ENCODE measurements at places on chromosomes 2 and 18. TPM values are rescaled to one million over a fixed set of nuclear protein-coding genes. Genes with fewer than 3 reads are reported as not detected.

GRCh38 chr2:24245986-24246776, 71.3 kb downstream of the FAM228A start:
- DNase-seq: no peak
- H3K36me3 ChIP-seq: peaks cover 3% of the 10 kb centered on the region
- no peaks in the 10 kb centered on the region for H3K27me3 ChIP-seq

DNA sequence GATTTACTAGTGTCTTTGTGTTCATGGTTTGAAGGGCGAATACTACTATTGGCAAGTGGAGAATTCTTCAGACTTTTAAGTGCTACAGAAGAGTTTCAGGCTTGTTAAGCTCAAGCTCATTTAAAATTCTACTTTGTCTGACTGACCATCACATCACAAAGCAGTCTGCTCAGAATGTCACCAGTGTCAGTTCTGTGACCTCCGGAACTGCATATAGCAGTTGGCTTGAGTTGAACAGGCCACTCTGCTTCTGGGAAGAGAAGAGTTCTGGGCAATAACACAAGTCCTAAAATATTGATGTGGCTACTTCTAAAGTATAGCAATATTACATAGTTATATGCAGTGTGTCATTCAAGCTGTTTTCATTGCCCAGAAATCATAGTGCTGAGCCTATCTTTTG, 245.0 kb upstream of the BOD1L2 start:
- H3K36me3 ChIP-seq: no peaks in the 10 kb centered on the region
- no peak overlapping the region for H3K27ac ChIP-seq
- DNase-seq: no peak
- no peaks in the 10 kb centered on the region for H3K4me1 ChIP-seq

DNA sequence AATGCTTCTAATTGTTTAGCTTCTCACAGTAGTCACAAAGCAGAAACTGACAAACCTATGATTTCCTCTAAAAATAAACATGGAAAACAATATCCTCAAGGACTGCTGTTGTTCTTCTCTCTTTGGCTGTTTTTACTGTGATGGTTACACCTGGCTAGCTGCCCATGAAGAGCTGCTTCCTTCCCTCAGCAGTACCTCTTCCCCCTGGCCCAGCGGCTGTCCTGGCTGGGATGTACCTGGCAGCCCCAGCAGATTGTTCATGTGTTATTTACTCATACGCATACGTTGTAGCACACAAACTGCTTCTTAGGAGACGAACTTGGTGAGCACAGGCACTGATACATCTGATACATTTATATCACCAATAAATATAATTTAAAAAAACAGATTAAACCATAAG, 27.4 kb downstream of the NEMP2 start:
- no peaks in the 10 kb centered on the region for H3K36me3 ChIP-seq
- H3K4me3 ChIP-seq: no peak overlapping the region
- no peaks in the 10 kb centered on the region for H3K4me1 ChIP-seq
- no peak for DNase-seq
- no peaks in the 10 kb centered on the region for H3K27me3 ChIP-seq

GLI2 gene
- 0.20 TPM for polyA plus RNA-seq

DNA sequence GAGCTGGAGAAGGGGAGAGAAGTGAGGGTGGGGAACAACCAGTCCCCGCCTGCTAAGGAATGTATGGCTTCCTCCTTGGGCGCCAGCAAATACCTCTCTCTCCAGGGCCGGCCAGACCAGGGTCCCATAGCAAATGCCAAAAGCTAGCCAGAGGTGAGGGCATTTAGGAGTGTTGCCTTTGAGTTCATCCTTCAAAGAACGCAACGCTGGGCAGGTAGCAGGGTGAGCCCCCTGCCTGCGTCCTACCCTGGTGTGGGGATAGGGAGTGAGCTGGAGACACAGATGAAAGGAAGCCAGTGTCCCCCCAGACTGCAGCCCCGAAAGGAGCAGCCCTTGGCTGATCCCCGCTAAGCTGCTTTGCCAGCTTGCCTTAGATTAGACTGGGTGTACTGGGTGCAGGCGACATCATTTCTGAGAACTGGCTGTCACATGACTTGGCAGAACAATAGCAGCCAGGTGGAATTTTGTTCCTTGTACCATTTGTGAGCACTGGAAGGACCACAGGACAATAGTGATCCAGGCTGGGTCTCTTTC, 40.4 kb downstream of the KLHL29 start:
- H3K27me3 ChIP-seq: no peaks in the 10 kb centered on the region
- H3K4me3 ChIP-seq: no peak overlapping the region
- H3K36me3 ChIP-seq: no peaks in the 10 kb centered on the region

DNA sequence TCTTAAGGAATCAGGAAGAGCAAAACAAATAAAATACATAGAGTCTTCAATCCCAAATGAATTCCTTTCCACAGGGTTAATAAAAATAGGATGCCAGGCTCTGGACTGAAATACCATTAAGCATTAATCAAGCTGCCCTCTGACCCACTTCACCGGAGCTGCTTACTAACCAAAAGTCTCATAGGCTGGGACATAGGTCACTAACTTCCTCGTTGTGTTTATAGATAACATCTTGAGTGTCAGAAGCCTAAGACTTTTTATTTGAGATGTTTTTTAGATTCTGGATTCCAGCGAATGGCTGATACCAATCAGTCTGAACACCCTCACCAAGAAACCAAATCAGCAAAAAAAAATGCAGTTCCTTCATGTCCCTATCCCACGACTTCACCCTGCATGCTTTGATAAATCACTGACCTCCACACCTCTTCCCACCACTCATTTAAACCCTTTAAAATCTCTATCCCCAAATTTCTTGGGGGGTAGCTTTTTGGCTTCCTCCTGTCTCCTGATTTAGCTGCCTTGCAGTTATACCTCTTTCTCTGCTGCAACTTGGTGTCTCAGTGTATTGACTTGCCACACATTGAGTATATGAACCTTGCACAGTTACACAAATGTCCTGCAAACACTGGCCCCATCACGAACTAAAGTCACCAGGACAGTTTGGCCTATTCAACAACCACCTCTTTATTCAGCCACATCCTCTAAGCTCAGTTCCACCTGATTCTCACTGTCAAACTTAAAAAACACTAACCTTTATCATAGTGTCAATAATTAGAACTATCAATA, 399.3 kb downstream of the METTL4 start:
- no peak overlapping the region for H3K27ac ChIP-seq
- DNase-seq: no peak
- H3K27me3 ChIP-seq: no peaks in the 10 kb centered on the region
- no peaks in the 10 kb centered on the region for H3K36me3 ChIP-seq

- no peak overlapping the region for H3K4me3 ChIP-seq
- H3K36me3 ChIP-seq: peaks cover 30% of the 10 kb centered on the region
- H3K27ac ChIP-seq: no peak overlapping the region
Measured at GRCh38 chr2:216181351-216181750, 72.2 kb downstream of the XRCC5 start.

DNA sequence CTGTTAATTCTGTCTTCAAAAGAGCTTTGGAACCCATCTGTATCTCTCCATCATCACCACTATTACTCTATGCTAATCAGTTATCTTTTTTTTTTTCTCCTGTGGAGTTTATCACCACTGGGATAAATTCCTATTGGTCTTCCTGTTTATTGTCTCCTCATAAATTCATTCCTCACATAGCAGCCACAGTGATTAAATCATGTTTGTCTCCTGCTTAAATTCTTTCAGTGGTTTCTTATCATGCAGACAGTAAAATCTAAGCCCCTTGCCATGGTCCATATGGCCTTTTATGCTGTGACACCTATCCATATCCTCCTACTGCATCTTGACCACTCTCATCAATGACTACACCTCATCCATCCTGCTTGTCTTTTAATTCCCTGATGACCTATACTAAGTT, 239.8 kb upstream of the ZEB2 start:
- H3K4me3 ChIP-seq: no peak overlapping the region
- DNase-seq: no peak
- H3K4me1 ChIP-seq: no peaks in the 10 kb centered on the region
- no peaks in the 10 kb centered on the region for H3K27me3 ChIP-seq

DNA sequence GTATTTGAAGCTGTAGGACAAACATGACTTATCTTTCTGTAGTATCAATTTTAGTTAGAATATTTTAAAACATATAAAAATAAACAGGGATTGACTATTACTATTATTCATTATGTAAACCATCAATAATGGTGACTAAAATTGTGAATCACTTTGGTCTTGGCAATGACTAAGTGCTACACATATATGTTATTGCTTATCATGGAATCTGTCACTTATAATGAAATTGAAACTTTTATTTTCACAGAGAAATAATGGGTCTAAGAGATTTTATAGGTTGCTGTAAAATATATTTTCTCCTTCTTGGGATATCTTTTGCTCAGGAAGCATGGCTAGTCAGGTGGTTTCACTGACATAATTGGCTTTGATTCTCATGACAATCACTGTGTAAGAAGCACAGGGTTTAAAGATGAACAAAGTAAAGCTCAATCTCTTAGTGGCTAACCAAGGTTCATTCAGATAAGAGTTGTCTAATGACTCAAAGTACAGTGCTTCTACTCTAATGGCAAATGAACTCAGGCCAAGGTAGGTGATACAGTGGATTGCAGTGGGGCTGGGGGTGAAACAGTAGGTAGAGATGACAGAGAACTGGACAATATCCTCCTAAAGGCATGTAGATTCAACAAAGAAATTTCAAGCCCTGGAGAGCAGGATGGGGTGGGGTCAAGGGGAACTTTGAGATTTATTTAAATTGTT, 98.6 kb upstream of the FANCL start:
- no peak for DNase-seq
- no peaks in the 10 kb centered on the region for H3K4me1 ChIP-seq
- H3K4me3 ChIP-seq: no peak overlapping the region
- H3K36me3 ChIP-seq: no peaks in the 10 kb centered on the region

DNA sequence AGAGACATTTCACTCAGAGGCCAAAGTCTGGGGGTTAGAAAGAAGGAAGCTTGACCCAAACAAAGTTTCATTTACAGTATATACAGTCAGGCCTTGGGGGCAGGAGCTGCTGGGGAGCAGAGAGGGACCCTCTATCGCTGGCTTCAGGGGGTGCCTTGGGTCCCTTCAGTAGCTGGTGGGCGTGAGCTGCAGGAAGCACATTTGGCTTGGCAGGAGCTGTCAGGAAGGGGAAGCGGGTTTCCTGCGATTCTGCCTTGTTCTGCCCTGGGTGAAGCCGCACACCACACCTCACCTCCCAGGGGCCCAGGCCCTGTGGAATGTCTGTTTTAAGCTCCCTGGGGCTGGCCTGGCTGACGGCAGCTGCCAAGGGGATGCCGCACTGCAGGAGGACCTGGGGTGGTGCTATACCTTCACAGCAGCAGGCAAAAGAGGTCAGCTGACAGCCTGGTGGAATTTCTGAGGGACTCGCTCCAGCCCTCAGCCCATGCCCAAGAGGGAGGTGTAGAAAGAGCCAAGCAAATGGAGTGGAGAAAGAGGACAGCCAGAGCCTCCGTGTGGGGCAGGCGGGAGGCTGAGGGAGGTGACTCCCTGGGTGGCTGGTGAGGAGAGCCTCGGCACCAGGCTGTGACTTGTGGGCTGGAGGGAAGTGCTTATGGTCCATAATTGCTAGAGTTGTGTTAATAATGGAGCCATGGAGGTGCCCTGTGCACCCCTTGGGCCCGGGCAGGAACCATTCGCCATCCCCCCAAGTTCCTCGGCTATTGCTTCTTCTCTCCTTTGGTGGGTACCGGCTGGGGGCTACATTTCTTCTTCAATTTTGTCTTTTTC, 43.9 kb downstream of the PSD4 start:
- no peak for DNase-seq
- H3K27me3 ChIP-seq: no peaks in the 10 kb centered on the region
- peak overlapping the region; percentile 42 for H3K27ac ChIP-seq
- no peak overlapping the region for H3K4me3 ChIP-seq

DNA sequence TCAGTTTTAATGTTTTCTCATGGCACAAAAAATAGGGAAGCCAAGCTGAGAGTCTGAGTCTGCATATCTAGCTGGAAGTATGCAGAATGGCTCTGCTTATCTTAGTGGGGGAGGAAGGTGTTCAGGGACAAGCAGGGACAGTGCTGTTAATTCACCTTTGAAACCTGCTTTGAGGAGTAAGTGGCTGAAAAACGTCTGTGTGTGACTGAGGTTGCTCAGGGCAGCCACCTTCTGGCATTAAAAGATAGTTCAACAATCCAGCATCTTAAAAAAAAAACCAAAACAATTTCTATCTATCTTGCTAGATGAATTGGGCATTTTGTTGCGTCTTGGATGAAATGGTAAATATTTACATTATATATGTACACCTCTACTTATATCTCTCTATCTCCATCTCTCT, 2.0 kb upstream of the TRPM8 start:
- H3K27me3 ChIP-seq: peaks cover 4% of the 10 kb centered on the region
- H3K36me3 ChIP-seq: no peaks in the 10 kb centered on the region
- H3K4me3 ChIP-seq: no peak overlapping the region
- no peak for DNase-seq
- no peaks in the 10 kb centered on the region for H3K4me1 ChIP-seq
- H3K27ac ChIP-seq: no peak overlapping the region

DNA sequence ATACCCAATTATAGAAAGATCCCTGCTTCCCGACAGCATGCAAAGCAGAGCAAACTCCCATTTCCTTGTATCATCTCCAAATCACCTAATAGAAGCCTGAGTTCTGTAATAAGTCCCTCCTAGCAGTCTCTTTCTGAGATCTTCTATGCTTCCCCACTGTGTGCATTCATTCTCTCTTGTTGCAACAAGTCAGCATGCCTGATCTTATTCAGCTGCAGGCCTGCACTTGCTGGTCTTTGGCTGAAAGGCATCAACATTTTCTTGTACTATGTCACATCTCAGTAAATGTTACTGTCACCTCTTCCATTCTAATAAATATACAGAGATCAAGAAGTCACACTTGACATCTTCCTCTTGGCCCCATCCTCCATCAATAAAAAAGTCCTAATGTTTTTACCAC, 449.9 kb upstream of the MEX3C start:
- H3K4me3 ChIP-seq: no peak overlapping the region
- no peak for DNase-seq
- H3K27me3 ChIP-seq: no peaks in the 10 kb centered on the region

GRCh38 chr2:214934006-214934405, 124.5 kb upstream of the BARD1 start:
- no peak for DNase-seq
- H3K27ac ChIP-seq: no peak overlapping the region
- no peak overlapping the region for H3K4me3 ChIP-seq

GRCh38 chr2:167534443-167534842, 646.2 kb downstream of the XIRP2 start:
- DNase-seq: no peak
- no peaks in the 10 kb centered on the region for H3K4me1 ChIP-seq
- no peaks in the 10 kb centered on the region for H3K27me3 ChIP-seq

RUFY4 gene
- 0.01 TPM for polyA plus RNA-seq

DNA sequence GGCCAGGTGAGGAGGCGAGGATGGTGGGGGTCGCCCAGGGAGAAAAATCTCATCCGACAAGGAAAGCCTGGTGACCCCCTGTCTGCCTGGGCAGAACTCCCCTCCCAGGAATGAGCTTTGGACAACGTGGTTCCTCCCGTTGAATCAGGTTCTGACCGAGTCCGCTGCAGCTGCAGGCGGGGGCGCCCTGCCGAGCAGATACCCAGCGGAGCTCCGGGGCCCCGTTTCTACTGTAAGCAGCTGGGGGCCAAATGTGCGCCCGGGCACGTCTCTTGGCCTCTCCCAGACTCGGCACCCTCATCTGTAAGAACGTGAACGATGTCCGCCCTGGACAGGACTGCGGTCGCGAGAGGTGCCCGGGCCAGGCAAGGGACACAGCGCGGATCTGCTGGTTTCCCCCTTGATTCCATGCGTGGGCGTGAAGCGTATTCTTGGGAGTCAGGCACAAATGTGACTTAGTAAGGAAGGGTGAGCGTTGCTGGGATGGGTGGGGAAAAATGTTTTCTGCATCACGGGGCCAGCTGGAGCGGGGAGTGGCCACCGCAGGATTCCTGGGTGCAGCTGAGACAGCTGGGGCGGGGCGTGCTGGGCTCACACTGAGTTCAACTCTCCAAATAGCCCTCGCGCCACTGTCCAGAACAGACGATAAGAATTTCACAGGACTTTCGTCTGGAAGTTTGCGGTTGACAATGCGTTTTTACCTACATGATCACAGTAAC, 20.2 kb upstream of the TUBB6 start:
- peak; percentile 83 for DNase-seq
- H3K27ac ChIP-seq: peak overlapping the region; percentile 30
- peaks cover 15% of the 10 kb centered on the region for H3K4me1 ChIP-seq
- H3K36me3 ChIP-seq: no peaks in the 10 kb centered on the region

ADD2 gene
- 0.22 TPM for polyA plus RNA-seq

Data from psoas muscle (tissue), 8 donors.